COR-L47 (cell line): ENCODE measurements at places on chromosomes 6 and 20.

GRCh38 chr6:52049252-52050050 lies 38.0 kb downstream of the PKHD1 start:
- peak; percentile 51 for DNase-seq

DNA sequence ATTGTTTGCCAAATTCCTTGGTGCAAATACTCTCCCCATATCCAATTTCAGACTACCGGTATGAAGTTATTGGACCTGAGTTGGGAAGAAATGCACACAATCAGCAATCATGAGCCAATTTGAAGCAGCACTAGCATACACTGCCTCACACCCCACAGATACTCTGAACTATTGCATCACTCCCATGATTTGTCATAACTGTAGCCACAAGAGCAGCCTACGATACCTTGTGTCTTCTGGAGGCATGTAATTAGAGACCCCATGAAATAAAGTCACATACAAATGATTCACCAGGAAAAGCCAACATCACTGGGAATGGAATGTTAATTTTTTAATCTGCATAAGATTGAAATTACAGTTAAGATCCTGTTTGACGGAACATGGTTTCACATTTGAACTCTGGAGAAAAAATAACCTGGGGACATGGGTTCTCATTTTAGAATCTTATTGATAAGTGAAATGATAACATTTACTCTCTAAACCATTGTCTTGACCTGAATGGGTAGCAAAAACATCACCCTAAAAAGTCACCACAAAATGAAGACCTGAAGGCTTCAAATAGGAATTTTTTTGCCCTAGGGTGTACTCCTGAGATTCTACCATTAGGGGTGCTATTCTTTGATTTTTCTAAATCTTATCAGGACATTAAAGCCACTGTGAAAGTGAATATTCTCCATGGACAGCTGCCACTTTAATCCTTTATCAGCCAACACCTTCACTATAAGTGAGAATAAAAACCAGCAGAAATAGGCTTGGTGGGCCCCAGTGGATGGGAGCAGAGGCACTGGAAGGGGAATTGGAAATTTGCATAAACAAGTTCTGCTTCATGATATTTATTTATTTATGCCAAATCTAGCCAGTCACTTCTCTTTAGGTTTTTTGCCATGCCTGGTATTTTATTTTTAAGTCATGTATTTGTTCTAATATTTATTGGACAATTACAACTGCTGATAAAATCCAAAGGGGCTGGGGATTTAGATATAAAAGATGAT lies 34.5 kb upstream of the HBS1L start:
- DNase-seq: no peak

DNA sequence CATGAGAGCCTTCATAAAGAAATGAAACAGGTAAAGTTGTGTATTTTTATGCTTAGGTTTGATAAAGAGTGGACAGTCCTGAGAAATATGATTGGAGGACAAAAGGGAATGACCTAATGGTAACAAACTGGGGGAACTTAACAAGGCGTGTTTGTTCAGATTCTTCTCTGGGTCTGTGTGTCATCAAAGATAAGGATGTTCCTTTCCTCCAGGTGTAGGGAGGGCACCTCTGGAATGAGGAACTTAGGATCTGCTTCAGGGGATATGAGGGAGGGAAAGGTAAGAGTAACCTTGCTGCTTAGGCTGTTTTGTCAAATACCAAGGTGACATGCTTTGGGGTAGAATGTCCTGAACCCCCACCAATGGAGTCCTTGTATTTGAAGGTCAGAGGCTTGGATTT lies 291.9 kb downstream of the KCNQ5 start:
- DNase-seq: no peak

DNA sequence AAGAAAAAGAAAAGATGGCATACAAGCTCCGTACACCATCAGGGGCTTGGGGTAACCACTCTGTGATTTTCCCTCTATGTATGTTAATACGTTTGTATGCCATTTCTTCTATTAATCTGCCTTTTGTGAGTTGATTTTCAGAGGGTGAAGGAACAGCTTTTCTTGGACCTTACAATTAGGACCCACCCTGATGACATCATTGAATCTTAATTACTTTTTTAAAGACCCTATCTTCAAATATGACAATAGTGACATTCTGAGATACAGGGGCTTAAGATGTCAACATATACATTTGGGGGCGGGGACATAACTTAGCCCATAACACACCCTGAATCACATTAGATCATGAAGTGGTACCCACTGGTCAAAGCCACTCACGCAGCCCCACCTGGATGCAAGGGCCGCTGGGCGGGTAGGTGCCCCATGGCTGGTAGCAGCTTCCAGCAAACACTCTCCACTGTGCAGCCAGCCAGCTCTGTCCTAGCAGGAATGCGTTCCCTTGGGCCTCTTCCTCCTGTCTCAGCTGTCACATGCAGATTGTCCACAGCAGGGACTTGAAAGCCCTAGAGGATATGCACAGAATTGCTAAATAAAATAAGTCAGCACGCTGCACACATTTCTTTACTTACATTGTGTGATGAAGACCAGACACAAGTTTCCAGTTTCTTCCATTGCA lies 74.5 kb downstream of the FOXF2 start:
- DNase-seq: no peak

DNA sequence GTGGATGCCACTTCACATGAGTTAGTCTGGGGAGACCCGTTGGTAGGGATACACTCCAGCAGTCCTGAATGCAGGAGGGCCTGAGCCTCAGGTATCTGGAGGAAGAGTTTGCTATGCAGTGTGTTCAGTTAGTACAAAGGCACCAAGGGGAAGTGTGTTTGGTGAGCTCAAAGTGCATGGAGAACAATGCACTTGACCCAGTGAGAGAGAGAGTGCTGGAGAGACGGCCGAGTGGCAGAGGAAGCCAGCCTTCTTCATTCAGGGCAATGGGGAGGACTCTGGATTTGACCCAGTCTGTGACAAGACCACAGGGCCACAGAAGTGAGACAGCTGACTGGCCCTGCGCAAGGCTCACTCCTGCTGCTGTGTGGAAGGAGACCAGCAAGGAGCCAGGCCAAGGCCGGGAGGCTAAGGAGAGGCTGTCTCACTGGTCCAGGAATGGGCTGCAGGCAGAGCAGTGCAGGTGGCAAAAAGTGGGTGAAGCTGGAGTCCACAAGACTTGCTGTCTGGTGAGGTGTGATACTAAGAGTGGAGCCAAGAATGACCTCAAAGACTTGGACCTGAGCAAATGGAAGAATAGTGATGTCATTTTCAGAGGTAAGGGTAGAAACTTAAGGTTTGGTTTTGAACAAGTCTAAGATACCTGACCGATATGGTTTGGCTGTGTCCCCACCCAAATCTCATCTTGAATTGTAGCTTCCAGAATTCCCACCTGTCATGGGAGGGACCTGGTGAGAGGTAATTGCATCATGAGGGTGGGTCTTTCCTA lies 38.0 kb downstream of the PDE10A start:
- DNase-seq: no peak

GRCh38 chr20:688809-689212 lies 13.2 kb upstream of the SCRT2 start:
- DNase-seq: no peak

DNA sequence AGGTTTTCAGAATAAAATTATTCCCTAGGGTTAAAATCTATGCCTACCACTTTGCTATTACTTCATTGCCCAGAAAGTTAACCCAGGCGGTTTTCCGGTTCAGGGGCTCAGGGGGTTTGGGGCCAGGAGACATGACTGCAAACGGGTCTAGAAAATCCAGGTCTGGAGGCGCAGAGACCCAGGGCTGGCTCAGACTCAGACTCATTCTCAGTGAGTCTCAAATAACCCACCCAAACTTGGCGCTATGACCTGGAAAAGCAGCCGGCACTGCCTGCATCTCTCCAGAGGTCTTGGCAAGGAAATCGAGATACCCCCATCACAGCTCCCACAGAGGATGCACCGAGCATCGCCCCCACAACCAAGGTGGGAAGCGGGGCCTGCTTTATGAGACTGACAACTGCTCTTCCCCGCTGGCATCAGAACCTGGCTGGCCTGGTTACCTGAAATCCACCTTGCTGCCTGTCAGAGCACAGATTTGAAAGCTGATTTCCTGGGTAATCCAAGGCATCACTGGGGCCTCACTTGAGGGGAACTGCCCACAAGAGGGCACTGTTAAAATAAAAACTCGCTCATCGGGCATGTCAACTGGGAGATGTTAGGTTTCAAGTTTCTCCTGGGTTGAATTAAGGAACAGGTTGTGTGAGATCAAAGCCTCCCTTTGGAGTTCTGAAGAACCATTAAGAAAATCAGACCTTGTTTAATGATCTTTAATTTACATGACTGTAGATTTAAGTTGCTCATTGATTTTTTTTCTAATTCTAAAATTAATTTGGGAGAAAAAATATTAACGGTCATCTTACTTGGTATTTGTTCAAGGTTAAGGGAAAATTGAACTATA lies 55.1 kb downstream of the KIF16B start:
- DNase-seq: no peak

GRCh38 chr6:47446669-47447330 lies 30.8 kb upstream of the CD2AP start:
- DNase-seq: no peak

GRCh38 chr6:122568797-122569221 lies 41.4 kb upstream of the PKIB start:
- DNase-seq: no peak

GRCh38 chr6:160048471-160048870 lies 73.1 kb upstream of the SLC22A1 start:
- DNase-seq: no peak

- no peak for DNase-seq
Observed at GRCh38 chr20:2794866-2795447, 5.5 kb downstream of the CPXM1 start.

GRCh38 chr6:149031201-149031858 lies 284.5 kb downstream of the UST start:
- DNase-seq: no peak

- no peak for DNase-seq
Observed at GRCh38 chr6:49543087-49543858, 7.2 kb upstream of the C6orf141 start.

DNA sequence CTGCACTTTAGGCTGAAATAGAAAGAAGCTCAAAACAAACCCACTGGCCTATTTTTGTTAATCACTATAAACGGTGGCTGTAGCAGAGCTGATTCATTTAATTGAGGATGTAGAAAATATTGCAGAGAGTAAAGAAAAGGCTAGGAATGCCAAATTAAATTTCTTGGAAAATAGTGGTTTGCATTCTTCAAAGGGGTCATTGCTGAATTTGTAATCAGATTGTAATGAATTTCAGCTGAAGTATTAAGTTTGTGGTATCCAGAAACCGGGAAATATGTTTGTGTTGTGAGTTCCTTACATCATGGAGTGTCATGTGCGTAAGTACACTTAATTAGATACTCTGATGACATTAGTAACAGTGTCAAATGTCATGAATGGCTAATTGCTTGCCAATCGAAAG lies 203.0 kb downstream of the SAMD5 start:
- DNase-seq: no peak

GRCh38 chr20:32487381-32487780 lies 97.8 kb downstream of the NOL4L start:
- DNase-seq: no peak

GRCh38 chr6:130810307-130811030 lies 16.7 kb upstream of the SMLR1 start:
- DNase-seq: no peak

- DNase-seq: no peak
Observed at GRCh38 chr6:43886717-43887339, 116.8 kb downstream of the VEGFA start.

GRCh38 chr20:59782986-59783640 lies 150.3 kb downstream of the SYCP2 start:
- DNase-seq: peak; percentile 54

GRCh38 chr6:47057830-47058540 lies 15.9 kb upstream of the ADGRF1 start:
- no peak for DNase-seq

- no peak for DNase-seq
Observed at GRCh38 chr6:40408786-40409542, 178.2 kb downstream of the LRFN2 start.

- no peak for DNase-seq
Observed at GRCh38 chr20:51510936-51511605, 31.4 kb downstream of the NFATC2 start.

DNA sequence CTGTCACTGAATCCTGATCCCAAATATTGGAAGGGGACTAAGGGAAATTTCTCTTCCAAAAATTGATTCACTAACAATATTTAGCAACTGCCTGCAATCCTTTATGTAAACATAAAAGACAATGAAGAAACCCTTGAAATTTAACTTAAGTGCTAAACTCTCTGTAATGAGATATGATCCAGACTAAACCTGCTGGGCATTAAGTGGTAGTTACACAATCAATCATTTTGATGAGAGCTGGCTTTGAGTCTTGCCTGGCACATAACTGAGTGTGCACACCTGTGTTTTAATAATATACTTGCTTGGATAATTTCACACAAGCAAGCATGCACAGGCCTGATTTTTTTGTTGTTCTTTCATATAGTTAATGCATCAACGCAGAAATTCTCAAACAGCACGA lies 9.8 kb upstream of the ZFP64 start:
- DNase-seq: peak; percentile 93

DNA sequence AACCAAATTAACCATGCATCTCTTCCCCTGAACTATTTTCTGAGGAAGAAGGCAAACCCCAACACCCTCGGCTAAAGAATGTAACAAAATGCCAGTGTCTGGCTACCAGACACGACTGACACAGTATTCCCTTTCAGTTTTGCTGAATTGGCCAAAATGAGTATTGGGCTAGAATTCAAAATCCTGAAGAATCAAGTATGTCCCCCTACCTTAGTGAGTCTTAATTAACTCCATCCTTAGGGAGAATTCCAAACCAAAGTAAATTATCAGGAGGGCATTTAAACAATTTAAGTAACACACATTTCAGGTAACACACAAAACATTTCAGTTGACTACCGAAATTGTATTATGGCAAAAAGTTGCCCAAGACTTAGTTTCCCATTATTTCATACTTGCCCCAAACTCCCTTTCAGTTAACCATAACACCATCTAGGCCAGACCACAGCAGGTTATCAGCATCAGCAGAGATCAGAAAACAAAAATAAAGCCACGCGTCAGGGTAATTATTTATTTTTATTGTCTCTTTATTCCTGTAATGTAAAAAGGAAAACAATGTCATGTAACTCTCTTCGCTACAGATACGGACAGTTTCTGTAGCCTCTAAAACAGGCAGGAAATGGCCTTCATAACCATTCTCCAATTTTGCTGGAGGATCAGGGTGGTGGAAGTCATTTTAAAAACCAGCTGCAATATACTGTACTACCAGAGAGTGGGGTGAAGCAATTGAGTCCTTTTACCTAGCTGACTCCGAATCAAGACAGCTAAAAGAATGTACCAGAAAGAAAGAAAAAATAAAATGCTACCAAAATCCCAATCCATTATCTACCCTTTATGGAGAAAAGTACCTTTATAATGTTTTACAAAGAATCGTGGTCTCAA lies 1.9 kb downstream of the SNX5 start:
- DNase-seq: no peak

DNA sequence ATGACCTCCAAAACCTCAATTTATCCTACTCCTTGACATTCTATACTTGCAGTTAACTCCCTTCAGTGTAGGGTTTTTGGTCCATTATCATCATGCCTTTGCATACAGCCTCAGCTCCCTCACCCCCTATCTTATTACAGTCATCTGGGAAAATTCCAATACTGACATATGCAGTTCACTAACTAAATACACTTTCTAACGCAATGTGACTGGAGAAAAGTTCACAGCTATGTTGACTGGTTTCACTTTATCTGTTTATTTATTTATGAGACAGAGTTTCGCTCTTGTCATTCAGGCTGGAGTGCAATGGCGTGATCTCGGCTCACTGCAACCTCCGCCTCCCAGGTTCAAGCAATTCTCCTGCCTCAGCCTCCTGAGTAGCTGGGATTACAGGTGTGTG lies 64.9 kb downstream of the CRYBG1 start:
- no peak for DNase-seq
